Thoracic aorta (tissue), 2 donors: ENCODE measurements at places on chromosomes 6 and 20.

GRCh38 chr20:15236812-15237211, 899.4 kb upstream of the FLRT3 start:
- no peak overlapping the region for H3K27ac ChIP-seq
- no peaks in the 10 kb centered on the region for H3K27me3 ChIP-seq
- no peaks in the 10 kb centered on the region for H3K4me1 ChIP-seq
- H3K36me3 ChIP-seq = no peaks in the 10 kb centered on the region

- H3K4me3 ChIP-seq = no peak overlapping the region
- H3K4me1 ChIP-seq = no peaks in the 10 kb centered on the region
- no peaks in the 10 kb centered on the region for H3K36me3 ChIP-seq
- H3K27me3 ChIP-seq = no peaks in the 10 kb centered on the region
- DNase-seq = no peak
Observed at GRCh38 chr6:20386218-20386617, 15.5 kb upstream of the E2F3 start.

DNA sequence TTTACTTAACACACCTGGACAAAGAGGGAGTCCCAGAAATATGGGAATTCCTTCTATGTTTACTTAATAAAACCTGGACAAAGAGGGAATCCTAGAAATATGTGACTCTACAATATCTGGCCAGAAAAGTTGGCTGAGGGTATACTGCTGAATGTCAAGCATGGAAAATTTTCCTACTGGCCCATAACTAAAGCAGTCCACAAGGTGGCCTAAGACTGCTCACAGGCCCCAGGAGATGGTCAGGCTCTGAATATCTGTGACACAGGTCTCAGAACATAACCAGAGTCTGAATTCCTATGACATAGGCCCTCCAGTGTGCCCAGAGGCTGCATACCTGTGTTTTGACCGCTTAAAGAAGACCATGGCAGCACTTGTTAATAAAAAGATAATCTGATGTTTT, 578.2 kb upstream of the NRSN1 start:
- DNase-seq = no peak
- H3K36me3 ChIP-seq = no peaks in the 10 kb centered on the region
- no peak overlapping the region for H3K27ac ChIP-seq
- no peaks in the 10 kb centered on the region for H3K4me1 ChIP-seq

- H3K27ac ChIP-seq = no peak overlapping the region
- no peaks in the 10 kb centered on the region for H3K4me1 ChIP-seq
- no peak for DNase-seq
Observed at GRCh38 chr6:52261229-52261628, 16.9 kb upstream of the IL17F start.

DNA sequence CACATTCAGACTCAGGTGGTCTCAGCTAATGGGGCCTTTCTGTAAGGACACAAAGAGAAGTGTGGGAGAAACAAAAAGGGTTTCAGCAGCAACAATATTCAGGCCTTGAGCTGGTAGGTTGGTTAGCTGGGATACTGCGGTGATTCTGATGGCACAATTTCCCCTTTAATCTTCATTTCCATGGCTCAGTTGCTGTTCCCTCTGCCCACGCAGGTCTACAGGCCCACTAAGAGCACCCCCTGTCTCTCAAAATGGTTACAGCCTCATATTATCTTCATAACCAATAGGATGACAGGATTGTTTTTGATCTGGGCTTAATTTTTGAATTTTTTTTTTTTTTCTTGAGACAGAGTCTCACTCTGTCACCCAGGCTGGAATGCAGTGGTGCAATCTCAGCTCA, 48.9 kb downstream of the MYB start:
- H3K4me1 ChIP-seq = no peaks in the 10 kb centered on the region
- no peaks in the 10 kb centered on the region for H3K27me3 ChIP-seq
- H3K27ac ChIP-seq = no peak overlapping the region

DNA sequence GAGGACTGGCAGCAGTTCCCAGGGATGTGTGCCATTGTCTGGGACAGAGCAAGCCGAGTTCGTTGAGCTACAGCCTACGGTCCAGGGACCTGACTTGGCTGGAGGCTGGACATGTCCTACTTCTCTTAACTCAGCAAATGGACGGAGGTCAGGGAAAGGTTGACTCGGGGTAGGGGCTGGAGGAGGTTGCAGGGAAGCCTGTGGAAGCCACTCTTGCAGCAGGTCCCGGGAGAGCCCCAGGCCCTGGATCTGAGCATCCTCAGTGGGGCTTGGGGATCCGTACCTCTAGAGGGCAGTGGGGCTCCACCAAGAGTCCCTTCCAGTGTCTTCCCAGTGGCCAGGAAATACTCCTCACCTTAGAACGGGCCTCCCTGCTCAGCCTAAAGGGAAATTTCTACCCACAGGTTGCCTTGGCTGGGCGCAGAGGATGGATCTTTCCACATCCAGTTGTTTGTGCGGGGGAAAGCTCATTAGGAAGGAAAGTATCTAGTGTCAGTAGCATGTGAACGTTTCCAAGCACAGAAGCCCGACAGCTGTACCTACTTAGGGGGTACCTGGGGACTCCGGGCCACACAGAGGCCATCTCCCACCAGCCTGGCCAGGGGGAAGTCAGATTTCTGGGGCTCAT, 170.2 kb downstream of the NFATC2 start:
- DNase-seq = no peak
- no peaks in the 10 kb centered on the region for H3K36me3 ChIP-seq
- no peak overlapping the region for H3K27ac ChIP-seq
- no peaks in the 10 kb centered on the region for H3K4me1 ChIP-seq

DNA sequence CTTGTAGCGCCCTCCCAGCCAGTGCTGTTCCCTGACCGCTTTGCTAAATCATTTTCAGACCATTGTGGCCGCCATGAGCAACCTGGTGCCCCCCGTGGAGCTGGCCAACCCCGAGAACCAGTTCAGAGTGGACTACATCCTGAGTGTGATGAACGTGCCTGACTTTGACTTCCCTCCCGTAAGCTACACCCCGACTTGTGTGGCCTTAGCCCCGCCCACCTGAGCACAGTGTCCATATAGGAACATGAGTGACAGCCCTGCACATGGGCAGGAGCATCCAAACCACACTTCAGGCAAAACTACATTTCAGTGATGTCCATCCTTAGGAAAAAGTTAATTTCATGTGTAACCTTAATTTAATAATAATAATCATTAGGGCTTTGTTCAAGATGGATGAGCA, 51.1 kb downstream of the GNAS start:
- peaks cover 29% of the 10 kb centered on the region for H3K4me1 ChIP-seq
- DNase-seq = no peak
- no peaks in the 10 kb centered on the region for H3K27me3 ChIP-seq
- H3K36me3 ChIP-seq = peaks cover 25% of the 10 kb centered on the region
- no peak overlapping the region for H3K4me3 ChIP-seq

DNA sequence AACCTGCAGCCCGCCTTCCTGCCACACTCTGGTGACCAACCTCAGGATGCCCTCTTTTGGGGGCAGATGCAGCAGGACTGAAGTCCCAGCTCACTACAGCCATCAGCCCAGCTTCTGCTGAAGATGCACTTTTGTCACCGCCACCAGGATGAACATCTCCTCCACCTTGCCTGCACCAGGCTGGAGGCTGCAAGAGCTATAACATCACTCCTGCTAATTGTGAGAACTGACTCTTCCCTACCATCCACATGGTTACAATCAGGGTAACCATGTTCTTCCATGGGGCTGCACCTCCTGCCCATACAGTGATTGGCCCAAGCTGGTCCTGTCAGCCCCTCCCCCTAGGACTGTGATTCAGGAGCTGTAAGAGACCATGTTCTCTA, 2.0 kb upstream of the ACTL10 start:
- DNase-seq = no peak
- peak overlapping the region; percentile 94 for H3K27ac ChIP-seq
- peaks cover 5% of the 10 kb centered on the region for H3K36me3 ChIP-seq
- H3K4me1 ChIP-seq = peaks cover 17% of the 10 kb centered on the region
- H3K4me3 ChIP-seq = no peak overlapping the region
